Brain (organoid and tissue), 16 donors: ENCODE measurements at places on chromosomes 4 and X.

GRCh38 chrX:96861661-96862060 is 22.0 kb upstream of the RPA4 start:
- DNase-seq = no peak

- DNase-seq = no peak
Observed at GRCh38 chrX:54093571-54093970, 49.3 kb upstream of the PHF8 start.

- DNase-seq = no peak
Observed at GRCh38 chr4:155307731-155308277, 69.0 kb downstream of the MAP9 start.

DNA sequence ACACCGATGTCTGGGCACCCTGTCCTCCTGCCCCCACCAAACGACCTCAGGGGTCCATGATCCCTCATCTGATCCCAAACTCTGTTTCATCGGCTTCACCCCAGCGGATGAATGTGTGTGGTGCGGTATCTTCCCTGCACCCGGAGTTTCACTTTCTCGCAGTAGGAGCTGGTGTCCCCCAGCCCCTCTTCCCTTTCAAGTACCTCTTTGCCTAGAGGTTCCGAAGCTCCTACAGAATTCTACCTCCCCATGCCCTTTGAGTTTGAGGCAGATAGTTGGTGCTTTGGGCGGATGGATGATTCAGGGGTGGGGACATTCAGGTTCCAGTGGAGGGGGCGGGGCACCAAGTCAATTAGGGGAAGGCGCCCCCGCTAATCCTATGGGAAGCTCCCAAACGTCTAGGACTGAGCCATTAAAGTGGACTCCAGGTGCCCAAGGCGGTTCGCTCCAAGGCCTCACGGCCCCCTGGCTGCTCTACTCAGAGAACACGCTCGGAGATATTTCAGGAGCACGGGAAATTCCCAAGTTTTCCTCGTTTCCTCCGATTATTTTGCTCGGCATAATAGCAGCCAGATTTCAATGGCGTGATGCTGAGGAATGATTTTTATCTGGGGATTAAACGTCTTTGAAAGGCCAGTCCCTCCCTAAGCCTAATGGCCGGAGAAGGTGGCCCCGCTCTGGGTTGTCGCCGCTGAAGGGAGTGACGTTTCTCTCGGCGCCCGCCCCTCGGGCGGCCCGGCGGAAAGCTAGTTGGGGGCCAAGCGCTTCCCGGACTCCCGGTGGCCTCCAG is 1.3 kb downstream of the MSX1 start:
- DNase-seq = peak; percentile 46

DNA sequence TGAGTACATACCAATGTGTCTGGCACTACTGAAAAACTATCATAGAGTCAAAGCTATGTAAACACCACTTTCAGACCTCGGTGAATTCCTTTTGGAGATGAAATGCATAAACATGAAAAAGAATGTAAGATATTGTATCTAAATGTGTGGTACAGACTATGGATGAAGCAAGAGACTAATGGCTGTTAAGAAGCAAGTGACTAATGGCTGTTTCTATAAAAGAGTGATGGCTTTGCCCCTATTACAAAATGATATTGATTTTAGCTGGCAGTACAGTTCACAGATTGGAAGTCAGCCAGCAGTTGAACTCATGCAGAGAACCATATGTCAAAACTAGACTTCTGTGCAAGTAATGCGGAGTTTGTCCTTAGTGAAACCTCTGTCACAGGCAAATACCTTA is 359.3 kb downstream of the GRXCR1 start:
- peak; percentile 7 for DNase-seq

GRCh38 chrX:147119088-147119487 is 304.5 kb upstream of the CXorf51A start:
- no peak for DNase-seq

DNA sequence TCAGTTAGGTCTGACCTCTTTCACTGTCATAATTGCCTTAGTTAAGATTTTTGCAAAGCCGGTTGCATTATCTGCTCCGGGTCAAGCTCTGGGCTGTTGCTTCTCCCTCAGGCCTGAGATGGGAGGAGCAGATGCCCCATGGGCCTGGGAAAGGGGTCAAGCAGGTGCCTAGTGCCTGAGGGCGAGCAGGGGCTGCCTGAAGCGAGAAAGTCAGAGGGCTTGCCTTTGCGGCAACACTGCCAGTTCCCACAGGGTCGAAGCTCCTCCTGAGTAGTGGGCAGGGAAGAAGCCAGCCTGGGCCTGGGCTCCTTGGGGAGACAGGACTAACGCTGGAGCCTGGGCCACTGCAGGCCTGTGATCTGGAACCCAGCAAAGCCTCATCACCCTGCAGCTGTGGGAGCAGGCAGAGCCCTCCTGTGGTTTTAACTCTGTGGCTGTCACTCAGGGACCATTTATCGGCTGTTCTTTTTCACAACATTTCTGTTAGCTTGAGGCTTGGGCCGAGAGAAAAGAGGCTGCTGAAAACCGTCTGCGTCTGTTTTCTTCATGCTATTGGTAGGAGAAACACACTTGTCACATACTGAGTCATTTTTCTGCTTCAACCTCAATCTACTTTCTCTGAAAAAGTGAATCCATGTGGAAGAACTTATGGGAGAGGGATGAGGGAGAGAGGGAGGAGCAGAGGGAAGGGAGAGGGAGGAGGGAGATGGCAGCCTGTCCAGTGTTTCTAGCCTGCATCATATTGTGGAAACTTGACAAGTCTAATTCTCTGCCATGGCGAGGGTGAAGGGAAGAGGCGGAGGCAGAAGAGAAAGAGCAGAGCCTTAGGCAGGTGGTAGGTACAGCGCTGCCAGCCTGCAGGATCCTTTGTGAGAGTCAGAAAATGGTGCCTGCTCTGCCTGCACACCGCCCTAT is 68.4 kb downstream of the RHOH start:
- DNase-seq = peak; percentile 15

DNA sequence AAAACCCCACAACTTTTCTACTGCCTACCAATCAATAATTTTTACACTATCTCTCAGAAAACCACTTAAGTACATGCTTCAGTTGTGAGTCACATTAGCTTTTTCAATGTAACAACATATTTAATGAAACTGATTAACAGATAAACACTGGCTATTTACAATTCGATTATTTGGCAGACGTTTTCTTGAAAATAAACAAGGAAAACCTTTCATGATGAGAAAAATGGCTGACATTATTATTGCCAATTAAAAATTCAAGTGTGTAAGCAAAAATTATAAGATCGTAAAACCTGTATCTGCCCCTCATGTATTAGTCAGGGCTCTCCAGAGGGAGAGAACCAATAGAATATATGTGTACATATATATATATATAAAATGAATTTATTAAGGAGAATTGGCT is 1555.5 kb upstream of the IGFBP7 start:
- no peak for DNase-seq

GRCh38 chr4:74365761-74366160 is 816 bp downstream of the EREG start:
- peak; percentile 67 for DNase-seq

DNA sequence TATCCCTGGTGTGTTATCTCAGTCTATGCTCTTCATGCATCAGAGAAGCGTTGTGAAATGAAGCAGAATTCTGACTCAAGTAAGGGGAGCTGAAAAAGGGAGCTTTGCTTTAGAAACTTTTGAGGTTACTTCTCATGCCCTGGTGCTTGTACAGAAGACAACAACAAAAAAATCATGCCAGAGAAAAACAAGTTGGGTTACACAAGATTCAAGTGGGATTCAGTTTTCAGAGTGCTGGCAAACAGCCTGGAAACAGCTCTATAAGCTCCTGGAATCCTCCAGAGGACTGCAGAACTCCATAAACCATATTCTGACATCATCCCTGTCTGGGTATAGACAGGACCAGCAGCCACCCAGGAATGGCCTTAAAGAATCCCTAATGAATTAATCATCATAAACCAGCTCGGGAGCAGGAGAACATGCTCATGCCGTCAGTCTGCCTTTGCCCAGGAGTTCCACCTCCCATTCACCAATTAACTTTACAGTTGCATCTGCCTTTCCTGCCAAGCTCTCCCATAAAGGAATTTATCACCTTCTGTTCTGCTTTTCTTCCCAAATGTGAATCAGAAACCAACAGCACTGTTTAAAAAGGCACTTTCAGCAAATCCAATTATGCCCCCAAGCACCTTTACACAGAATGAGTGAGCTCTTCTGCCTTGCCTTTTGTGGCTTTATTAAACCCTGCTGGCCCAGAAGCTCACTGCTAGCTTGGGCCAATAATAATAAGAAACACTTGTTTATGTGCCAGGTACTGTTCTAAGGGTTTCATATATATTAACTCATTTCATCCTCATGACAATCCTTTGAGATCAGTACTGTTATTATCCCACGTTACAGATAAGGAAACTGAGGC is 54.5 kb upstream of the FBXW7 start:
- DNase-seq = peak; percentile 69

DNA sequence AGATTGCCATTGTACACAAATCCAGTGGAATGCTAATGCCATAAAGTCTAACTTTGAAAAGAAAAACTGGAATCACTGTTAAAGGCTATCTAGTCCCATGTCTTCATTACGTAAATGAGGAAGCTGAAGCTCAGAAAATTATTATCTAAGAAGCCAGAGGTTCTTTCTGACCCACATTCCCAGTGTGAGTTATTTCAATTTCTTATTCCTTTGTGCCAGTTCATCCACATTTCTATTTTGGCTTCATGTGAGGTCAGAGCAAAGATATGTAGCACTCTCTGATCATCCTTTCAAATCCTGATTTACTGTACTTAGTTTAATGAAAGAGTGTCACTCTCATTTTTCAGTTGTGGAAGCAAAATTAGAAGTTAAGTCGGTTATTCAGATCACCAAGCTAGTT is 24.6 kb upstream of the NWD2 start:
- no peak for DNase-seq

DNA sequence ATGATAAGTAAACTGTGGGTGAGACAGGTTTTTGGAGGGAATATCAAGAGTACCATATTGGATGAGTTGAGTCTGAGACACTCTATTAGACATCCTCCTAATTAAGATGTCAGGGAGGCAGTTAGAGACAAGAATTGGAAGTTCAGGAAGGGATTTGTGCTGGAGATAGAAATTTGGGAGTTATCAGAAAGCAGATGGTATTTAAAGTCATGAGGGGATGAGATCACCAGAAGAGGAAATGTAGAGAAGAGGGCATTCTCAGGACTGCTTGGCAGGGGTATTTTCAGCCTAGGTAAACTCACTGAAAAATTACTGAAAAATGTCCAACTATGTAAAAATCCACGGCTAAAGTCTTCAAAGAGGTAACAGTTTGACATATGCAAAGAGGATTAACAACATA is 161.6 kb upstream of the PGRMC2 start:
- no peak for DNase-seq

GRCh38 chr4:182716192-182716591 is 201.0 kb downstream of the DCTD start:
- no peak for DNase-seq

DNA sequence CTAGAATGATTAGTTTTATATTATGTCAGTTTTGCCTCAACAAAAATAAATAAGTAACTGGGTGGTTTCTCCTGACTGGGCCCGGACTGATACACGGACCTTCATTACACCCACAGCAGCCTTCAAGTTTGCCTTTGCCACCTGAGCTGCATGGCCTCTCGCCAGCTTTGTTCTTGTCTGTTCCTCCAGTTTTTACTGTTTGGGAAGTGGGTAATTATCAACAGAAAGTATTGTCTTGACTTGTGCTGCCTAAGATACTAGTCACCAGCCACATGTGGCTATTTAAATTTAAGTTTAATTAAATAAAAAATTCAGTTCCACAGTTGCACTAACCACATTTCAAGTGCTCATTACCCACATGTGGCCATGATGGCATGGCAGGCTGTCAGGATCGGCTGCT is 74.7 kb upstream of the INTU start:
- no peak for DNase-seq

DNA sequence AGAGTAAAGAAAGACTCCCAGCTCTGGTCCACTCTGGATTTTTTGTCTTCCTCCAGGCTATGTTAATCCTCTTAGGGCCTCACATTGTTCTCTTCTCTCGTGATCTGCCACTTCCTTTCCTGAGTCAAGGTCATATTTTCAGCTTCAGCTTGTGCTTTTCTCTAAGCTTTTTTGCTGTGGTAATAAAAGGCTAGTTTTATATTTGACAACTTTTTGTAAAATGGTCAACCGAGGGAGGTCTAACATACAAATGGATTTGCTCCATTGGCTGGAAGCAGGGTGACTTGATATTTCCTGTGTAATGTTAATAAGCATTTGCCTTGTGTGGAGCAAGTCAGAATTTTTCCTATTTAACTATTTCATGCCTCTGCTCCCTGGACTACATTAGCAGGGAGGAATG is 239.7 kb downstream of the RAB28 start:
- DNase-seq = no peak

DNA sequence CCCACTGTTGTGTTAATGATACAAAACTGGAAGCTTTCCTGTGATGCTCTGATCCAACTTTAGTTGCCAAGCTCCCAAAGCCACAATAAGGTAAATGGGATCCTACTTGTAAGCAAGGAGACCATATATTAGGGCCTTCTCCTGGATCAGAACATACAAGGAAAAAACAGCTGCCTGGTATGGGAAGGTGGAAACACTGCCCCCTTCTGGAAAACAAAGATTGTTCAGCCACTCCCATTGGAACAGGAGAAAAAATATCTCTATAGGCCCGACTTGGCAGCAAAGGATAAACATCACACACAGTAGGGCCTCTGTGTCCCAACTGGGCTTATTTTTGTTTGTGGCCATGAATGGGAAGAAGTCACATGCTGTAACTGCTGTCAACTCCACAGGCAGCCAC is 166.5 kb downstream of the TBX22 start:
- DNase-seq = no peak

DNA sequence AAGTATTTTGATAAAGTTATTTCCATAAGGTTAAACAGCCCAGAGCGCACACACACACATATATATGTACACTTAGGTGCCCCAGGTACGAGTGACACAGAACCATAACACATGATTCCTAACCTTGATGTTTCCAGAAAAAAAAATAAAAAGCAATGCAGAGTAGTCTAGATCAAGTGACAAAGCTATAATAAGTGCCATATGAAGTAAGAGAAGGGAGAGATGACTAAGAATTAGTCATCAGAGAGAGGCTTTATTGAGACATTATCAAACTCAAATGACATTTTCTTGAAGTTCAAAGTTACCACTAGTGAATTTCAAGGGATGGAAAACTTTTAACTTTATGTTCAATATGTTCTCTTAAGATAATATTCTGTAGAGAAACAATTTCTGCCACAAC is 215.0 kb downstream of the HTR2C start:
- DNase-seq = no peak

GRCh38 chrX:18935893-18936292 is 48.0 kb downstream of the PHKA2 start:
- no peak for DNase-seq

DNA sequence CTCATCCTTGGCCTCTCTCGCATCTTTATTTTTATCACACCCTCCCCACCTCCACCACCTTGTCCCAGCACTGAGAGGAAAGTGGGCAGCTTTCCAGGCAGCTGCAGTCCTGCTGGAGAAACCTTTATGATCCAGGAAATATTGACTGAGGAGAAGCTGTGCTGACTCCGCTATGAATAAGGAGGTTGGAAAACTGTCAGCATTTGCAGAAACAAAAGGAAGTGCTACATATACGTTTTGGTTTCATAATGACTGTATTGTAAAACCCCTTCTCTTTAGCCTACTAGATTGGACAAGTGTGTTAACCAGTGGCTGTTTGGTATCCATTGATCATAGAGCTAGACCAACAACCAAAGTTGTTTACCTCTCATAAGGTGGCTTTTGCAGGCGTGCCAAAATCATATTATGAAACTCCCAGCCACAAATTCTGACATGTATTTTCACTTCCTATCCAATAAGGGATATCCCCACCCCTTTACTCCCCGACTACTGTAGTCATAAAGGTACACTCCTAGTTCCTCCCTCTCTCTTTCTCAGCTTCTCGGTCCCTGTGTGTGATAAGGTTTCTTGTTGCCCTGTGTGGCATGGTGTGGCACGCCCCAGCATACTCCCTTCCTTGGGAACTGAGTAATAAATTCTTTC is 88.4 kb downstream of the GPR143 start:
- DNase-seq = no peak
